ENCODE measurements at places on chromosomes 2 and 18. TPM values are rescaled to one million over a fixed set of nuclear protein-coding genes. Genes with fewer than 3 reads are reported as not detected.

The TRIB2 gene
- total RNA-seq = 19.0 TPM

The MC4R gene
- not detected for total RNA-seq

The CHRNA1 gene
- 4.2 TPM for total RNA-seq

The ALKAL2 gene
- 1.4 TPM for total RNA-seq

The SULT1C4 gene
- total RNA-seq = 14.7 TPM

The CGREF1 gene
- 6.7 TPM for total RNA-seq

The WNT10A gene
- 5.7 TPM for total RNA-seq

The CTLA4 gene
- 0.20 TPM for total RNA-seq

The PPP1R1C gene
- total RNA-seq = 0.59 TPM

The ZSWIM2 gene
- not detected for total RNA-seq

The ACVR1C gene
- total RNA-seq = 3.6 TPM

The TUBA3E gene
- total RNA-seq = not detected

The TLX2 gene
- not detected for total RNA-seq

The SOWAHC gene
- total RNA-seq = 20.8 TPM

The RGPD4 gene
- not detected for total RNA-seq

The SEPTIN2 gene
- total RNA-seq = 354 TPM

The UGT1A3 gene
- not detected for total RNA-seq

The COX7A2L gene
- total RNA-seq = 86.9 TPM

The GCA gene
- 26.9 TPM for total RNA-seq

The CD8B gene
- 0.59 TPM for total RNA-seq

The SATB2 gene
- total RNA-seq = 6.0 TPM

The TWIST2 gene
- 60.3 TPM for total RNA-seq

The NMUR1 gene
- 0.69 TPM for total RNA-seq

The MAPRE2 gene
- total RNA-seq = 23.3 TPM

The POTEF gene
- total RNA-seq = not detected

The MAP2 gene
- total RNA-seq = 14.4 TPM

The MFSD2B gene
- total RNA-seq = 1.7 TPM

The TFPI gene
- total RNA-seq = 44.5 TPM

The CCDC68 gene
- total RNA-seq = 1.3 TPM

The CD207 gene
- total RNA-seq = 5.3 TPM

The REG3A gene
- not detected for total RNA-seq

The TET3 gene
- 15.9 TPM for total RNA-seq

The DNER gene
- total RNA-seq = 3.3 TPM

The PDCL3 gene
- total RNA-seq = 15.7 TPM

The GKN2 gene
- not detected for total RNA-seq

The POMC gene
- total RNA-seq = 3.6 TPM

The TMEM178A gene
- total RNA-seq = 3.2 TPM

The AUP1 gene
- total RNA-seq = 55.4 TPM

The GLB1L gene
- 6.8 TPM for total RNA-seq

The IMP4 gene
- 33.0 TPM for total RNA-seq

The MARCHF4 gene
- total RNA-seq = not detected

The FSIP2 gene
- 2.6 TPM for total RNA-seq

The FBXO48 gene
- 0.79 TPM for total RNA-seq

The TYW5 gene
- 12.8 TPM for total RNA-seq

The SP140 gene
- 0.49 TPM for total RNA-seq

The DYNAP gene
- total RNA-seq = 0.10 TPM

The EFR3B gene
- total RNA-seq = 4.9 TPM

The ERICH2 gene
- 0.79 TPM for total RNA-seq

The CABYR gene
- 2.9 TPM for total RNA-seq

The SERPINB3 gene
- total RNA-seq = 49.5 TPM

The IL1F10 gene
- 2.7 TPM for total RNA-seq

The CPLX4 gene
- total RNA-seq = not detected

The PIEZO2 gene
- 51.0 TPM for total RNA-seq

The ANKRD30B gene
- total RNA-seq = 0.20 TPM

The CRYGA gene
- not detected for total RNA-seq

The ATRAID gene
- 93.8 TPM for total RNA-seq

The GKN1 gene
- total RNA-seq = not detected
